Neural crest cell (in vitro differentiated cells): ENCODE measurements at places on chromosomes 6 and 20.

DNA sequence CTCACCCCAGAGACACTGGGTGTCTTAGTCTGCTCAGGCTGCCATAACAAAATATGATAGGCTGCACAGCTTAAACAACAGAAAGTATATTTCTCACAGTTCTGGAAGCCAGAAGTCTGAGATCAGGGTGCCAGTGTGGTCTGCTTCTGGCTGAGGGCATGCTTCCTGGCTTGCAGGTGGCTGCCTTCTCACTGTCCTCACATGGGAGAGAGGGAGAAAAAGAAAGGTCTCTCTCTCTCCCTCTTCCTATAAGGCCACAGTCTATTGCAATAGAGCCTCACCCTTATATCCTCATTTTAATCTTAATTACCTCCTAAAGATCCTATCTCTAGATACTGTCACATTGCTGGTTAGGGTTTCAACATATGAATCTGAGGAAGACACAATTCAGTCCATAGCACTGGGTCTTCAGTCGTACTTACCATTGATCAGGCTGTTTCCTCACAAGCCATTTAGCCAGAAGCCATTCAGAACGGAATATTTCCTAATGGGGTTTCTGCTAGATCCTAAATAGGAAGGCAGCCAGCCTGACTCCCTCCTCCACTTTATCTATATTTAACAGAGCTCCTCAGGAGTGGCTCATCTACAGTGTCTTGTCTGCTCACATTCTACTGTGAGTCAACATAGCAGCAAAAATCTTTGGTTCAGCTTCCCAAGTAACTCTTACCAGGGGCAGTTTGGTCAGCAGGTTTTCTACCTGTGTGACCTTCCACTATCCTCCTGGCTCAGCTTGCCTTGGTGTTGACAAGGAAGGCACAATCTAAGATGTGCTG, 42.2 kb downstream of the CD164 start:
- no peak for DNase-seq

GRCh38 chr6:157873735-157874344, 50.8 kb downstream of the SNX9 start:
- peak; percentile 65 for DNase-seq

DNA sequence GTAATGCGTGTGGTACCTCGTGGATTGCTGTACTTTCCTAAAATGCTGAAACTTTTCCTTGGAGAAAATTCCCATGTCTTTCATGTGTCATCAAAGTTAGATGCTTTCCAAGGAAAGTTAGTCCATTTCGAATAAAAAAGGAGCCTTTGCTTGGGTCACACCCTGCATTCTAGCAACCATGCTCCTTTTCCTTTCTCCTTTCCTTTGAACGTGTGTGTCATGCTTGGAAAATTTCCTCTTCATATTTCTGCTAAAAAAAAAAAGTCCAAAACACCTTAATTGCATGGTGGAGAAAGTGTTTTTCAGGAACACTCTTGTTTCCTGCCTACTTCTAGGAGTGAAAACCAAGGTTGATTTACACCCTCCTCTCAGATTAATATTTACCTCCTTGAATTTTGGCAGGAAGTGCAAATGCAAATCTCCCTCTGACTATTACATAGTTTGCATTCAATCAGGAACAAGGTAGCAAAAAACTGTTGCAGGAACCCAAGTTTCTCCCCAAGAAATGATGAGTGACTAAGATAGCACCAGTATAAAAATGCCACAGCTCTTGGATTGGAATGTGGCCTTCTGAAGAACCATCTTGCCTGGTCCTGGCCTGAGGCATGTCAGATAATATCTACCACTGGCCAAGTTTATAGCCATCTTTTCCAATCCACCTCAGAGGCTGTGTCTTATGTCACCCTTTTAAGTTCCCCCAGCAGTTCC, 590.6 kb downstream of the QKI start:
- DNase-seq: no peak

DNA sequence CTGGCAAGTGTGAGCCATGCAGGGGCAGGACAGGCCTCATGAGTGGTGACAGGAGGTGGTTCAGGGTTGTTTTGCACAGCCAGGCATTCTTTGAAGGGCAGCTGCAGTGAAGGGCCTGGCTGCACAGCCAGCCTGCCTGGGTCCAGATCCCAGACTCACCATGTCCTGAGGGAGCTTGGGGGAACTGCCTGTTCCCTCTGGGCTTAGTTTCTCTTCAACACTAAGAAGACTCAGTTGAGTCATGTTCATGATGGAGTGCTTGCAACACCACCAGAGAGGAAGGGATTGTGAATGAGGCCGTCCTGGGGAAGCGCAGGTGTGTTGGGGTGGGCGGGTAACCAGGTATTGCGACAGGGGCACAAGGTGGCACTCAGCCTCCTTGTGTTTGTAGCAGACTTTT, 102.4 kb downstream of the CDH26 start:
- no peak for DNase-seq

GRCh38 chr6:127423921-127424320, 35.3 kb downstream of the KIAA0408 start:
- DNase-seq: no peak

- peak; percentile 20 for DNase-seq
These were observed 248.0 kb downstream of the CDH26 start for GRCh38 chr20:60206259-60206658.

- no peak for DNase-seq
These were observed 59.6 kb upstream of the ESR1 start for GRCh38 chr6:151747896-151748295.

DNA sequence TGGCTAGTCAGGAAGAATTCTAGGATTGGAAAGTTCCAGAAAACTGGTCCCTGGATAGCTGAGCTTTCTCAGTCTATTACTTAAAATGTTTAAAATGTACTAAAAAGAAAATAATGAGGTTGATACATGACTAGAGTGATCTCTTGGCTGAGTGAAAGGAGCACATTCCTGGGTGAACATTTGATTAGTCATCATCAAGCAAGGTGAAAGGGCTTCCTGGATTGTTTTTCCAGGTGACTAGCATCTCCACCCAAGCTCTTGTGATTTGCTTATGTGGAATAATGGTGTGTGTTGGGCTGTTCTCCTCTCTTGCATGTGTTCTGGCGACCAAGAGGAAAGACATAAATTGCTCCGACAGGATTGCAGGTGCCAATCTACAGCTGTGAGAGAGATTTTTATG, 42.9 kb downstream of the PKIB start:
- no peak for DNase-seq

- DNase-seq: no peak
These were observed 82.0 kb upstream of the TRAF3IP2 start for GRCh38 chr6:111687652-111688051.

GRCh38 chr6:7761051-7761450, 35.2 kb downstream of the BMP6 start:
- DNase-seq: no peak

DNA sequence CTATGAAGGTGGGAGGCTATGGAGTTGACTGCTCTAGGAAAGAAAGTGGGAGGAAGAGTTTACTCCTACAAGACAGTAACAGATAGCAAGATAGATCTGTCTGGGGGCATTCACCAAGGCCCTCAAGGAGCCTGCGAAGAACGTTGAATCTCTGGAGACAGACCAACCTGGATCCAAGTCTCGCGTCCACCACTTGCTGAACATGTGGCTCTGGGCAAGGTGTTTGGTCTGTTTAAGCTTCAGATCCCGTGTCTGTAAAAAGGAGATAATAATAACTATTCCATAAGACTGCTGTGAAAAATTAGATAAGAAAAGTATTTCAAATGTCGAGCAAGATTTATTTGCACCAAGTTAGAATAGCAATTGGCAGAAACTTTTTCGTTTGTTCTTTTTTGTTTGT, 8.1 kb upstream of the EEF1A1 start:
- no peak for DNase-seq

DNA sequence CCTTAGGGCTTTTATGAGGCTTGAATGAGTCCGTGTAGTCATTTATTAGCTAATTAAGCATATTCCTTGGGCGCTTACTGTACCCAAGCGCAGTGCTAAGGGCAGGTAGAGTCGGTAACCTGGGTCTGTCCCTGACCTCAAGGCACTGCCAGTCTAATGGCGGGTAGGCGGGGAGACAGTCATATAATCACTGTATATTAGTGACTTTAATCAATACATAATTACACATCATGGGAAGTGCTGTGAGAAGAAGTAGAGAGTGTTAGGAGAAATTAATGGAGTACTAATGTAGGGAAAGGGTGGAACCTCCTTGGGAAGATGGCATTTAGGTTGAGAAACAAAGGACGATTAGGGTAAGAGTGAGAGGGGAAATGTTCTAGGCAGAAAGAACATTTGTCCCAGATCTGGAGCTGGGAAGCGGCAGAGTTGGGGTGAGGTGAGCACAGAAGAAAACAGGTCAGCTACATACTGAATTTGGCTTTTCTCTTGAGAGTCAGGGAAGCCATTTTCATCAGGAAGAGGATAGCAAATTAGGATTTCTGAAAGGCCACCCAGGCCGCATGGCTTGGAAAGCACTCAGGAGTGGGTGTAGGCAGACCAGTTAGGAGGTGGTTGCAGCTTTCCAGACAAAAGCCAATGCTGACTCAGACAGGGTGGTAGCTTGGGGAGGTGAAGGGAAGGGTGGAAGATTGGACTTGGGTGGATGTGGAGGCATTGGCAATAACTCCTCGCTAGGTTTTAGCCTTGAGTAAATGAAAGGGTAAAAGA, 954 bp upstream of the BLCAP start:
- no peak for DNase-seq

GRCh38 chr6:42661540-42662153, 60.8 kb downstream of the PRPH2 start:
- DNase-seq: peak; percentile 88

GRCh38 chr20:33667245-33667675, 517 bp downstream of the ACTL10 start:
- no peak for DNase-seq

GRCh38 chr6:138404666-138405337, 779 bp downstream of the HEBP2 start:
- no peak for DNase-seq

- DNase-seq: no peak
These were observed 68.8 kb downstream of the AGPAT4 start for GRCh38 chr6:161204866-161205557.

DNA sequence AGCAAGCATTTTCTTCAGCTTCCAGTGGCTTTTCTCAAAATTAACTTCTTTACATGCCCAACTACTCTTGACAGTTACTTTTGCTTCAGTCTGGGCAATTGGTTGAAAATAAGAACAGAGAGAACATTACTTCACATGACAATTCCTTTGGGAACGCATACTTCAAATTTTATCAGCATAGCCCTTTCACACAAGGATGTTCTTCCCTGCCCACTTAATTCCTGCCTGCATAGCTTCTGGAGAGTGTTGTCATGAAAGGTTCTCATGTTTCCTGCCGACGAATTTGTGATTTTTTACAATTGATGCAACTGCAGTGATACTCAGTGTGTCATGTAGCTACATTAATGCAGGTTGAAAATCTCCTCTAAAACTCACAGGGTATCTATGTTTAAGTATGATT, 22.0 kb upstream of the SNRNP48 start:
- no peak for DNase-seq

GRCh38 chr6:12160326-12160725, 129.8 kb upstream of the EDN1 start:
- DNase-seq: no peak

GRCh38 chr6:158439255-158439654, 120.6 kb upstream of the TMEM181 start:
- no peak for DNase-seq

DNA sequence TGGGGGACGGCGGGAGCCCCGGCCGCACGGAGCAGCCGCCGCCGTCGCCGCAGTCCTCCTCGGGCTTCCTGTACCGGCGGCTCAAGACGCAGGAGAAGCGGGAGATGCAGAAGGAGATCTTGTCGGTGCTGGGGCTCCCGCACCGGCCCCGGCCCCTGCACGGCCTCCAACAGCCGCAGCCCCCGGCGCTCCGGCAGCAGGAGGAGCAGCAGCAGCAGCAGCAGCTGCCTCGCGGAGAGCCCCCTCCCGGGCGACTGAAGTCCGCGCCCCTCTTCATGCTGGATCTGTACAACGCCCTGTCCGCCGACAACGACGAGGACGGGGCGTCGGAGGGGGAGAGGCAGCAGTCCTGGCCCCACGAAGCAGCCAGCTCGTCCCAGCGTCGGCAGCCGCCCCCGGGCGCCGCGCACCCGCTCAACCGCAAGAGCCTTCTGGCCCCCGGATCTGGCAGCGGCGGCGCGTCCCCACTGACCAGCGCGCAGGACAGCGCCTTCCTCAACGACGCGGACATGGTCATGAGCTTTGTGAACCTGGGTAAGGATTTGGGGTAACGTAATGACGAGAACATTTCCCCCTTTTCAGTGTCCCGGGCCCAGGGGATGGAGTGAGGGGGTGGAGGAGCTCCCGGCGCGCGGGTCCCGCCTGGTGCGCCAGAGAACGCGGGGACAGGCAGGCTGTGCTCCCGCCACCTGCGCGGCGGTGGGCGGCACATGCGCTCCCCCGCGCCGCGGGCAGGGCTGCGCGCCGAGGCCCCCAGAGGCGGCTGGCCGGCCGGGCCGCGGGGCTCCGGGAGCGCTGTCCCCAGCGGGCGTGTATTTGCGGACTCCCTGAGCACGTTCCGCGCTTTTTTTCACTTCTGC, 1.4 kb downstream of the BMP6 start:
- DNase-seq: peak; percentile 16

- no peak for DNase-seq
These were observed 120.8 kb downstream of the AGPAT4 start for GRCh38 chr6:161152907-161153662.

GRCh38 chr20:45017857-45018256, 51.5 kb downstream of the STK4 start:
- DNase-seq: no peak

- DNase-seq: no peak
These were observed 8.1 kb downstream of the TFAP2B start for GRCh38 chr6:50826803-50827202.
